ENCODE measurements at places on chromosomes 4 and X. TPM values are rescaled to one million over a fixed set of nuclear protein-coding genes. Genes with fewer than 3 reads are reported as not detected.

- no peak for DNase-seq
Measured at GRCh38 chr4:168612450-168613135, 115.7 kb downstream of the PALLD start.

The CPLX1 gene
- not detected for total RNA-seq

GRCh38 chrX:15579778-15580747 lies 20.7 kb downstream of the ACE2 start:
- peak; percentile 67 for DNase-seq

The LPAR4 gene
- total RNA-seq = not detected

Data from MG63 (cell line).